ENCODE measurements at places on chromosomes 4 and X.

- H3K27ac ChIP-seq: no peak overlapping the region
- no peaks in the 10 kb centered on the region for H3K36me3 ChIP-seq
- H3K4me3 ChIP-seq: no peak overlapping the region
Observed at GRCh38 chrX:18394477-18394876, 30.9 kb upstream of the CDKL5 start.

- no peak for DNase-seq
- H3K27me3 ChIP-seq: no peaks in the 10 kb centered on the region
- no peak overlapping the region for H3K4me3 ChIP-seq
- H3K27ac ChIP-seq: no peak overlapping the region
- H3K36me3 ChIP-seq: peaks cover 23% of the 10 kb centered on the region
Observed at GRCh38 chr4:75643651-75644050, 13.3 kb upstream of the CDKL2 start.

GRCh38 chr4:151567056-151567455, 158.1 kb downstream of the FHIP1A start:
- no peaks in the 10 kb centered on the region for H3K4me1 ChIP-seq
- no peak overlapping the region for H3K27ac ChIP-seq
- no peak overlapping the region for H3K4me3 ChIP-seq
- no peaks in the 10 kb centered on the region for H3K36me3 ChIP-seq

DNA sequence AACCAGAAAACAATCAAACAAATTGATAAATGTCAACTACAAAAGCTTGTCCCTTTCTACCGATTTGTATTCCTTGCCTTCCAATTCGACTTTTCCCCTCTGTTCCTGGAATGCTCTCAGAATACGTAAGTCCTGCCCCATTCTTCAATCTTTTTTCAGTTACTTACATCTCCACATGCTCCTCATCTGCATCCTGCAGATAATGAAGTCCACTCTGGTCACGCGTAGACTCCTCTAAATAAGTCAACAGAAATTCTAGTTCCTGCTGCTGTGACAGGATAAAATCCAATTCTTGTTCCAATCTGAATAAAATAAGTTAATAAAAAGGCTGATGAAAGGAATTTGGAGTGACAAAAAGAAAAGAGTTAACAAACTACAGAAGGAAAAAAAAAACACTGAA, 34.4 kb upstream of the RBM41 start:
- no peak overlapping the region for H3K27ac ChIP-seq
- H3K4me1 ChIP-seq: peaks cover 4% of the 10 kb centered on the region
- DNase-seq: no peak
- H3K27me3 ChIP-seq: no peaks in the 10 kb centered on the region
- H3K4me3 ChIP-seq: no peak overlapping the region

DNA sequence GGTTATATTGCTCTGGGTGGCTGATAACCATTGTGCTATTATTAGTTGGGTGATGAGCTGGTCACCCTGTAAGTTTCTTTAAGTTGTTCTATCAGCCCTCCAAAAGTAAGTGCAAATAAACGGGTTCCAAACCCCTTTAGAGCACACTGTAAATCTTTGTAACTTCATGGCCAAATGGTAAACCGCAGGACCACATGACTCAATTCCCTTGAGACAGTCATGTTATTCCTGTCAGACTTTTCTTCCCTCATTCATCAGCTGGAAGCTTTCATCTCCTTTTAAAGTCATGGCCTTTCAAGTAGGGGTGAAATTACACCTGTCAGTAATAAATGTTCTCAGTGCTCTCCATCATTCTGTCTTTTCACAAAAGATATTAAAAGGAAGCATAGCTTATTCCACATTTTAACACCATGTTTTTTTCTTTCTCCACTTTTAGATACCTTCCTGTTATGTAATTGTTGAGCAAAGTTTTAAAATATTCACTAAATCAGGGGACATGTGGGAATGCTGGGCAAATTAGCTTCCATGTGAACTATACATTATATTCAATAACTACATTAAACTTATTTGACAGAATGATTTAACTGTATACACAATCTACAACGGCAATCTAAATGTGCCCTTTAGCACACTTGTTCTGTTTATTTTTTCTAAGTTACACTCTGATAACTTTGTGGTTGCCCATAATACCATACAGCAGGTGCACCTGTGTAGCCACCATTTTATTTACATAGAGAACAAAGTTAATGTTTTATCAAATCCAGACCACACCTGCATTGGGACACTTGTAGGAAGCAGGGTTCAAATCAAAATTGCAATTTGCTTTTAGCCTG, 275.5 kb downstream of the CFAP299 start:
- H3K4me1 ChIP-seq: no peaks in the 10 kb centered on the region
- H3K27me3 ChIP-seq: no peaks in the 10 kb centered on the region
- H3K27ac ChIP-seq: no peak overlapping the region
- no peak for DNase-seq
- no peaks in the 10 kb centered on the region for H3K36me3 ChIP-seq

DNA sequence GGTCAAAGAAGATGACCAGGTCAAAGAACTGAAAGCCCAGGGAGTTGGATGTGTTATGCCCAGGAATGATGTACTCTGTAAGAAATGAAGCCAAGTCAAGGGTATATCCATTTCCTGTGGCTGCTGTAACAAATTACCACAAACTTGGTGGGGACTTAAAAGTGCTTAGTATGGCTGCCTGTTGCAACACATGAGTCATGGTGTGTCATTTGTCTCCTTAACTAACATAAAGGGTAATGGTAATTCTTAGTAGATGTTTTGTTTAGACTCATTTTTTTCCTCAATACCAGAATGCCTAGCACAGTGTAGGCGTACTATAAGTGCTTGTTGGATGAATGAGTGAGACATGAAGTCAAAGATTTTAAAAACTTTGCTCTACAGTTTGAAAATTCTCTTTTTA, 45.7 kb downstream of the SYTL5 start:
- DNase-seq: no peak
- H3K4me1 ChIP-seq: no peaks in the 10 kb centered on the region
- H3K27me3 ChIP-seq: no peaks in the 10 kb centered on the region
- no peak overlapping the region for H3K4me3 ChIP-seq

DNA sequence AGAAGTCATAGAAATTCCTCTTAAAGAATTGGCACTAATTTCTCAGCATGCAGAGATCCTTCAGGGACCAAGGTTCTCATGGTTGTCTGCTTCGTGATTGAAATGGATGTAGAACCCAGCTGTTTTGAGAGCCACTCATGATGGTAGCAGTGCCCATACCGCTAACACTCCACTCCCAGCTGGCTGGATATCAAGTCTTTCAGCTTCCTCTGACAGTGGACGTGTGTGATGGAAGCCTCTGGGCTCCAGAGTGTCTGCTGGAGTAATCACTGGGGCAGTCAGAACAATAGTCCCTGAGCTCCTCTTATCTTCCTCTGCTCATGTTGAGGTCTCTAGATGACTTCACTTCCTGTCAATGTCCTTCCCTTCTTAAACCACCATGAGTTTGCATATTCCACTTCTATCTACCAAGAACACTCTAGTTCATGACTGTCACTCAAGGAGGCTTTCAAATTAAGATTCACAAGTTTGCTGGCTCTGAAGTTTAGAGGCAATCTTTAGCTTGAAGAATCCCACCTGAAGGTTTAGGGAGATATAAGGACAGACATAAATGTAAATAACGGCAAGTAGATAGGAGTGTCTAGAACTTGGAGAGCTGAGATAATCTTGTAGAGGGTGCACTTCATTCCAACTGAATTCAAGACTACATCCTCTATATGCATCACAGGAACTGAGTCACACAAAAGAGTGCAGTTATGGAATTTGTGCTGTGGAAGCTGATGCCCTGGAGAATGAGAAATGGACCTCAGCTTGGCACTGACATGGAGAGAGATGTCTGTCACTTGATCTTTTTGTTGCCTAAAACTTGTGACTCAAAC, 64.5 kb upstream of the WDR1 start:
- H3K36me3 ChIP-seq: no peaks in the 10 kb centered on the region
- no peak overlapping the region for H3K27ac ChIP-seq
- H3K4me3 ChIP-seq: no peak overlapping the region
- no peaks in the 10 kb centered on the region for H3K27me3 ChIP-seq

GRCh38 chr4:119286377-119287002, 35.4 kb downstream of the FABP2 start:
- no peaks in the 10 kb centered on the region for H3K27me3 ChIP-seq
- no peak overlapping the region for H3K27ac ChIP-seq
- DNase-seq: no peak
- no peaks in the 10 kb centered on the region for H3K36me3 ChIP-seq
- H3K4me3 ChIP-seq: no peak overlapping the region

- H3K36me3 ChIP-seq: no peaks in the 10 kb centered on the region
- no peak overlapping the region for H3K4me3 ChIP-seq
- H3K4me1 ChIP-seq: no peaks in the 10 kb centered on the region
- DNase-seq: no peak
- no peaks in the 10 kb centered on the region for H3K27me3 ChIP-seq
Observed at GRCh38 chr4:20126906-20127305, 124.8 kb upstream of the SLIT2 start.

DNA sequence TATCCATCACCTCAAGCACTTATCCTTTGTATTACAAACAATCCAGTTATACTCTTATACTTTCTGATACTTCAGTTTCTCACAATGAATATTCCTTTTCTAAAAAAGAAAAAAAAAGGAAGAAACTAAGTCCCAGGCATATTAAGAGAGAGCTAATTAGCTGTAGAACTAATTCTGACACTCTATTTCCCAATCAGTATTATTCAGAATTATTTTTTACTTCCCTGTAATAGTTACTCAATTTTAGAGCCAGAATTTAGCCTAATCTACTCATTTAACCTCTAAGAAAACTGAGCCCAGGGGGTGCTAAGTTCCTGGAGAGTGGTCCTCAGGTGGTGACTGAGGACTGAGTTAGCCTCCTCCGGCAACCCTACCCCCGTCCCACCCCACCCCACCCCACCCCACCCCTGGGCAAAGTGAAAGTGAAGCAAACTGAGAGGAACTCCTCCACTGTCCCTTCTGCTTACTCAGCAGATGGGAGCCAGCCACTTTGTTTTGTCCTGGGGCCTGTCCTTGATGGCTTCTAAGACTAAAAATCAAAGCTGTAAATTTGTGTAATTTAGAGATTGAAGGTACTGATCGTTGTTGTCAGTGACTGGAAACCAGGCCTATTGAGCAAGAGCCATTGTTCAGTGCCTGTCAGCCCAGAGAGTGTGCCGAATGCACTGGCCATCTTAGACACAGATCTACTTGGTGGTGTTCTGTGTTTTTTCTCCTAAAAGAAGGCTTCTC, 162.1 kb downstream of the CBR4 start:
- no peaks in the 10 kb centered on the region for H3K36me3 ChIP-seq
- H3K27me3 ChIP-seq: no peaks in the 10 kb centered on the region
- peaks cover 6% of the 10 kb centered on the region for H3K4me1 ChIP-seq
- no peak overlapping the region for H3K4me3 ChIP-seq
- no peak overlapping the region for H3K27ac ChIP-seq
- no peak for DNase-seq

GRCh38 chr4:44210750-44211149, 237.9 kb downstream of the KCTD8 start:
- H3K4me3 ChIP-seq: no peak overlapping the region
- no peaks in the 10 kb centered on the region for H3K36me3 ChIP-seq
- DNase-seq: no peak
- H3K27ac ChIP-seq: no peak overlapping the region
- H3K4me1 ChIP-seq: no peaks in the 10 kb centered on the region

DNA sequence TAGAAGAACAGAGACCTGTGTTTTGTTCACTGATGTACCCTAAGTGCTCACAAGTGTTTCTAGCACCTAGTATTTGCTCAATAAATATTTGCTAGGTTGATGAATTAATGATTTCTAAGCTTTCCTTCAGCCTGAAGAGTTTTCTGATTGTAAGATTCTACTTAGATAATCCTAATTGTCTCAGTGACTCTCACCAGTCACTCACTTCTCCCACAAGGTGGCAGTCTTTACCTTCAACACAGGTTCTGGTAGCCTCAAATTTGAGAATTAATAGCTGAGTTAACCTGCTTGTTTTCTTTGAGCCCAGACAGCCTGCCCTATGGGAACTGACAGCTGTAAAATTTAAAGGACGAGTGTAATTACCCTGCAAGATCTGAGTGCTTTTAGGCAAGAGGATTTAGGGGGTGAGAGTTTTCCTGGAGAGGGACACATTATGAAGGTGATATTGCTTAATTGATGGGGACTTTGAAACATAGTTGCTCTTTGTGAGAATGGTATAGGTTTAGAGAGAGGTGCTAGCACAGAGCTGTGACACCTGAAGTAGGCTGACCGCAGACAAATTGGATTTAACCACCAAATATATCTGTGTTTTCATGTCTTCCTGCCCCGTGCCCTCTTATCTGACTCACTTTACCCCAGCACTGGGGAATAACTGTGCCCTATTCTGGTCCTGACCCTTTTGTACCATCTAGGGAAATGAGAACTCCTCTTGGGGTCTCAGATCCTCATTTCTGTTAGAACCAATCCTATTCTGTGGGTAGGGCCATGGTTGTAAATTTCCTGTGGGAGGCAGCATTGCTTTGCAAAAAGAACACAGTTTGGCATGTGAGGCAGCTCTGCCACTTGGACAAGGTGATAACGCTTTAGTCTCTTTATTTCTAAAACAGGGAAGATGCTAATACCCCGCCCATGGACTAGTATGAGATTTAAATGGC, 27.7 kb downstream of the CD38 start:
- no peak for DNase-seq
- no peaks in the 10 kb centered on the region for H3K4me1 ChIP-seq
- H3K36me3 ChIP-seq: no peaks in the 10 kb centered on the region
- no peak overlapping the region for H3K27ac ChIP-seq
- H3K27me3 ChIP-seq: no peaks in the 10 kb centered on the region
- H3K4me3 ChIP-seq: no peak overlapping the region

- no peak overlapping the region for H3K4me3 ChIP-seq
- H3K27ac ChIP-seq: no peak overlapping the region
- no peak for DNase-seq
- H3K4me1 ChIP-seq: no peaks in the 10 kb centered on the region
- H3K36me3 ChIP-seq: no peaks in the 10 kb centered on the region
Observed at GRCh38 chr4:150931005-150931404, 84.1 kb downstream of the LRBA start.

DNA sequence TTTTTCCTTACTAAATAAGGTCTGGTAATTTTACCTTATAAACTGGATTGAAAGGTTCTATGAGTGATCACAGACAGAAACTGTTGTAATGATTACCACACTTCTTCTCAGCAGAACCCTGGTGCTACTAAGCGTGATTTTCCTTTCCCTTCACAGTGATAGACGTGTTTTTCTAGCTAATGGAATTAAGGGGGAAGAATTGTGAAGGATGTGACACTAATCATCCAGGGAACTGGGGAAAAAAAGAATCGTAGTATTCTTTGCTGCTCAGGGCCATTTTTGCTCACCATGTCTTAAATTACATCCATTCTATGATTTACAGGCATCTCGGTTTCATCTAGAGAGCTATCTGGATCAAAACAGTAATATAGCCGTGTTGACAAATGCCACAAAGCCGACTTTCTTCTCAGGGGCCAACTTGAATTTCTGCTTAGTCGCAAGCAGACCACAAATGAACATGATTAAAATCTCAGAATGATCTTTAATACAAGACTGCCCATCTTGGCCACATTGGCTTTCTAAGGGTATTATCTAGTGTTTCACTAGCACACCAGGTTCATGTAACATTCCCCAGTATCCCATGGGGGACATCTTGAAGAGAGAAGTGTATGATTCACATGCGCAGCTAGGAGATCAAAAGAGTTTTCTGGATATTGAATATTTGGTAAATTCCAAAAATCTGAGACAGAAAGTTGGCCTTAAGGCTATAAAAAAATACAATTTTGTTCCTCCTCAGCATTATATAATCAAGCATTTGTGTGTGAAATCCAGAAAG, 154.0 kb downstream of the UGT8 start:
- no peak overlapping the region for H3K4me3 ChIP-seq
- H3K27me3 ChIP-seq: no peaks in the 10 kb centered on the region
- DNase-seq: no peak
- no peaks in the 10 kb centered on the region for H3K36me3 ChIP-seq
- no peaks in the 10 kb centered on the region for H3K4me1 ChIP-seq
